ENCODE measurements at places on chromosomes 12 and 14.

DNA sequence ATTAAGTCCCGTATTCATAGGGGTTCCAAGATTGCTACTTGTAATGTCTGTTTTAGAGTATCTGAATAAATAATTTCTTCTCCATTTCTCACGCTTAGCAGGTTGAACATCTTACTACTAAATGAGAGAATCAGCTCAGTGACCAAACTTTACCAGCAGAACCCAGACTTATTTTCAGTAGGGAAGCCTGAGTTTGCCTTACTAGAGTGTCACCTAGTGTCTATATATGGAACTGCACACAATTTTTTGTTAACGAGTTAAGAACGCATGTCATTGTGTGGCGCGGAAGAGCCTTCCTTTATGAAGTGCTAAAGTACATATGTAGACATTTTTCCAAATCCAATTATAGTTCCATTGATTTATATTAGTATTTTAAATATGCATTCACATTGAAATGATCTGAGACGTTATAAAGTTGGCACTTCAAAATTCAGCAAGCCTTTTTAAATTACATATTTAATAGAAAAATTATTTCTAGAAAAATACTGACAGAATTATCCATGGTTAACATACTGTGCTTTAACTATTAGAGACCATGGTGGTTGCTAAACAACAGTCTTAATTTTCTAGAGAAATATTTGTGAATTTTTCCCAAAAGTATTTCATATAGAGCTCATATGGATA lies 88.3 kb downstream of the RPS29 start:
- peak; percentile 73 for DNase-seq

DNA sequence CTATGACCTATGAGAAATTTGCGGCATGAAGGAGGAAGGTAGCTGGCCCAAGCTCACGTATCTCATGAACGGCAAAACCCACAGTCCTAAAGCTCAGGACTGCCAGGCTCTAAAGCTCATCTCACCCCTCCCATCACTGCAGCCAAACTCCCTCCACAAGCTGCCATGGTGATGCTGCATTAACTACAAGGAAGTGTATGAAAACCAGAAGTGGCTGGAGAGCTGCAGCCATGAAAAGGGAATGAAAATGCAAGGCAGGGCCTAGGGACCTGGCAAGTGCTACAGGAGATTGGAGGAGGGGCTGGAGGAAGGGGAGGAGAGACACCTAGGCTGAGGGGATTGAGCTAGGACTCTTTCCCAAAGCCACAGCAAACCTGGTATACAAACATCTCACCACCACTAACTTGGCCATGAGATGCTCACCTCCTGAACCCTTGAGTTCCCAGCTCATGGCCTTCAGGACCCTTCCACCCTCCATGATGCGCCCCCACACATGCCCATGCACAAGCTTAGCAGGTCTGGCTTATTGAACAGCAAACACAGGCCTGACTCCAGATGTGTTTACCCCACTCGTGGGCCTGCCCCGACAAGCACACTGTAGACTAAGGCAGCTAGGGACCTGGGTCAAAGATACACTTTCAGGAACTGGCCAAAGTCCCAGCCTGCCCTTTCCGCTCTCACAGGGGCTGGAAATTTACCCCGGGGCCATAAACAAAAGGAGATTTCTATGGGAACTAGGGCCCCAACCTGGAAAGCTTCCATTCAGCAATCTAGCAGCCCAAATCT lies 42.0 kb downstream of the LTBP2 start:
- DNase-seq: no peak

DNA sequence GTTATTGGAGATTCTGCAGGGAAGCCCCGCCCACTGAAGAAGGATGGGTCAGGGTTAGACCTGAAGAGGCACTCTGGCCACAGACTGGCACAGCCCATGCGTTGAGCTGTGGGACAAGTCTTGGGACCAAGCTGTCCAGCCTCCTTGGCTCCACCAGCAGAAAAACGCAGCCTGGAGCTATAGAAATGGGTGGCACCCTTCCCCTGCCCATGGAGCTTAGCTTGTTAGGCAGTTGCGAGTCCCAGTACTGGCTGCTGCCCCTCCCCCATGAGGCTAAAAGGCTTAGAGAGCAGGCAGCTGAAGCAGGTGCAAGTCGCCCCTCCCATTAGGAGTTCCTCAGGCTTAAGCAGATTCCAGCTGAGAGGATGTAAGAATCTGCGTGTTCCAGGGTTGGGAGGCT lies 1124.0 kb upstream of the TMEM132C start:
- DNase-seq: no peak

GRCh38 chr14:56989359-56989758 lies 179.1 kb upstream of the OTX2 start:
- DNase-seq: no peak

- no peak for DNase-seq
Measured at GRCh38 chr14:92538412-92538985, 24.9 kb downstream of the RIN3 start.

DNA sequence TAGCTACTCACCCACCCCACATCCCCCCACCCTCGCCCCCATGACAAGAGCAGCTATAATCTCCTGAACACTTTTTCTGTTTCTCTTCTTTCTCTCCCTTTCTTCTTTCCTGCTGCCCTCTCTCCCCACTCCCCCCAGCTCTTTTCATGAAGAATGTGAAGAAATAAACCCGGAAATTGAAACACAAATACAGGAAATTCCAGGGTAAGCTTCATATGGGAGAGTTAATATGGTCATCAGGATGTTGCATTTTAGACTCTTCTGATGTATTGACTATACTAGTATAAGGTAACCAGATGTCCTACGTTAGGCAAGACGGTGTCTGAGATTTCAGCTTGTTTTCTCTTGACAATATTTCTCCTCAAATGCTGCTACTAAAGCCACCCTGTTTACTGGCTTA lies 41.6 kb upstream of the LRIG3 start:
- no peak for DNase-seq

DNA sequence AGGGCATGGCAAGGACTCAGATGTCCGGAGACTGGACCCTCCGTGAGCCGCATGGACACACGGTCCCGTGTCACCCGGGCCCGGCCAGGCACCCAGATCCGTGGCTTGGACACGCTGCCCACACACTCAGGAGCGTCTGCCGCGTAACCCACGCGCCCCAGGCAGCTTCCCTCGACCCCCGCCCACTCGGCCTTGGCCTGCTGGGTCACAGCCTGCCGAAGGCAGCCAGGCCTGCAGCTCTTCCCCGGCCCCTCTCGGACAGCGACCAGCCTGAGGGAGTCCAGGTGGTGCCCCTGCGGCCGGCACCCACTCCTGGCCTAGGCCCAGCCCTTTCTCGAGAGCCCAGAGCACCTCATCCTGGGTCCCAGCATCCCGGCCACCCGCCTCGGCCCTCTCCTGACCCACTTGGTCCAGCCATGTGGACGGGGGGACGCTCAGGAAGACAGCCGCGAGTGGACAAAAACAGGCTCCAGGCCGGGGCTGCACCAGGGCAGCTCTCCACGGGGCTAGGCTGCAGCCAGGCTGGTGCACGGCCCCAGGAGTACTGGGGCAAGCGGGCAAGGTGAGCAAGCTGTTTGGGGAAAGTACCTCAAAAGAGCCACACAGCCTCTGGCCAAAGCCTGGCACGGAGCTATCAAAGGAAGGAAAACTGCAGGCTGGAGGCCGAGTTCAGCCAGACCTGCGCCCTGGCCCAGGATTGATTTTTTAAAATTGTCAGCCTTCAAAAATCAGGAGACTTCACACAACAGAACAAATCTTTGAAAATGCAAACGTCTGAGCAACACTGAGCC lies 6.5 kb downstream of the AKT1 start:
- DNase-seq: no peak

DNA sequence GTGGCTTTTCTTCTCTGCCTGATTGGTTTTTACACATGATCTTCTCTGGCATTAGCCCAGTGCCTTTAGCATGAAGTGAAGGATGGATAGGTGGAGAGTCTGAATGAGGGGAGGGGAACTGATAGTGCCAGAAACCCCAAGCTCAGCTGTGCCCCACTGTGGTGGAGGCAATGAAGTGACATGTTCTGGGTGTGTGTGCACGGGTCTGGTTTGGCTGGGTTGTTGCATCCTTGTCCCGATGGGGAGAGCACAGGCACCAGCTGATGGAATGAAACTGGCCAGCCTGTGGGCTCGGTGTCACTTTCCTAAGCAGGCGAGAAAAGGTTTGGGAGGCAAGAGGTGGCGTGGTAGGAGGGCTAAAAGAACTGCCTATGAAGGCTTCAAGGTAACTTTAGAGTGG lies 65.3 kb downstream of the CACNA1C start:
- no peak for DNase-seq

DNA sequence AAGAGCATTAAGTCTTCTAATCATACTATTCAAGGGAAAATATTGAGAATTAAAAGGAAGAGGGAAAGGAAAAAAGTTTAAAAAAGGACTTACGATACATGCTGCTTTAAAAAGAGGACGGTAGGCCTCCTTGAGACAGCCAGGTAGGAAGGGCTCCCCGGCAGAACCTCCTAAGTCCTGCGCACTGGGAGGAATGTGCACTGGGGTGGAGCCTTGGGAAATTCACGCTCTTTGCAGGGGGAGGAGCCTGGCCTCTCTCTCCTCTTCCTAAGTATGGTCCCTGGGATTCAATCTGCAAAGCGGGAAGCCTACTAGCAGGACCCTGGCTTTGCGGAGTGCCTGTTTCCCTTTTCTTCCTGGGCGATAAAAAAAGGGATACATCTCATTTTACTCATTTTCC lies 553.0 kb downstream of the RPS29 start:
- DNase-seq: no peak

DNA sequence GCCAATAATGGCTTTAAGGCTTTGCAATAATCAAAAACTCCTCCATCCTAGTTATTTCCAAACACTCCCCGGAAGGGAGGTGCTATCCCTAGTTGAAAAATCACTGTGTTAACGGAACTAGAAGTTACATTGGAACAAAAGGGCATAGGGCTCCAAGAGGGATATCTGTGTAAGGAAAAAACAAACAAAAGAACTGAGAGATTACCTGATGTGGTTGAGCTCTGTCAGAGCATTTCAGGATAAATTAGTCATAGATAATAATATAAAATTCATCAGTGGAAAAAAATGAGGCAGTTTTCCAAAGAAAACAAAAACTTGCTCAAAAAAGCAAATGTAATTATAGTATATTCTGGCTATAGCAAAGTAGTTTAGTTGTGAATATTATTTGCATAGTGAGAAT lies 27.4 kb upstream of the PAPLN start:
- no peak for DNase-seq

DNA sequence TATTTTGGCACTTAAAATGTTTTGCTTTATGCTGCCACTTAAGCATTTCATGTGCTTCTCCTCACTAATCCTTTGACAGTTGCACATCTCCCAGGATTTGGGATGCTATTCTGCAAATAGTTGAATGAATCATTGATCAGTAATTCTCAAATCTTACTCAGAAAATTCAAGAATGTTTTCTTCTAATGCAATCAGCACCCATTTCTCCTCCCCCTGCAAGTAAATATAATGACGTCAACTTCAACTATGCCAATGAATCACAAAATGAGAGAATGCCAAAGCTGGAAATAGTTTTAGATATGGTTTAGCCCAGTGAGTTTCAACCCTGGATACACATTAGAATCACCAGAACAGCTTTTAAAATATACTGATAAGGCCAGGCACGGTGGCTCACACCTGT lies 2.1 kb upstream of the BLOC1S1 start:
- no peak for DNase-seq

DNA sequence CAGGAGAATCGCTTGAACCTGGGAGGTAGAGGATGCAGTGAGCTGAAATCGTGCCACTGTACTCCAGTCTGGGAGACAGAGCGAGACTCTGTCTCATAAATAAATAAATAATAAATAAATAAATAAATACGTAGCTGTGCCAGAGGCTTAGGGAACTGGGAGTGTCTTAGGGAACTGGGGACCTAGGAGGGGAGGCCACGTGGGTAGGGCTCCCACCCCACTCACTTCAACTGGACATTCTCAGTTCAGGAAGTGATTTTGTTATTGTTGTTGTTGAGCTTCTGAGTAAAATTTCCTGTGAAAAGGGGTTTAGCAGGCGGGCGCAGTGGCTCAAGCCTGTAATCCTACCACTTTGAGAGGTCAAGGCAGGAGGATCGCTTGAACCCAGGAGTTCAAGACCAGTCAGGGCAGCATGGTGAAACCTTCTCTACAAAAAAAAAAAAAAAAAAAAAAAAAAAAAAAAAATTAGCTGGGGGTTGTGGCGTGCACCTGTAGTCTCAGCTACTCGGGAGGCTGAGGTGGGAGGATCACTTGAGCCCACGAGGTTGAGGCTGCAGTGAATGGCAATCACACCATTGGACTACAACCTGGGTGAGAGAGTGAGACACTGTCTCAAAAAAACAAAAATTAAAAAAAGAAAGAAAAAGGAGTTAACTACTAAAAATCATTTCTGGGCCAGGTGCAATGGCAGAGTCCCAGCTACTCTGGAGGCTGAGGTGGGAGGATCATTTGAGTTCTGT lies 19.0 kb upstream of the ANKRD9 start:
- DNase-seq: no peak

DNA sequence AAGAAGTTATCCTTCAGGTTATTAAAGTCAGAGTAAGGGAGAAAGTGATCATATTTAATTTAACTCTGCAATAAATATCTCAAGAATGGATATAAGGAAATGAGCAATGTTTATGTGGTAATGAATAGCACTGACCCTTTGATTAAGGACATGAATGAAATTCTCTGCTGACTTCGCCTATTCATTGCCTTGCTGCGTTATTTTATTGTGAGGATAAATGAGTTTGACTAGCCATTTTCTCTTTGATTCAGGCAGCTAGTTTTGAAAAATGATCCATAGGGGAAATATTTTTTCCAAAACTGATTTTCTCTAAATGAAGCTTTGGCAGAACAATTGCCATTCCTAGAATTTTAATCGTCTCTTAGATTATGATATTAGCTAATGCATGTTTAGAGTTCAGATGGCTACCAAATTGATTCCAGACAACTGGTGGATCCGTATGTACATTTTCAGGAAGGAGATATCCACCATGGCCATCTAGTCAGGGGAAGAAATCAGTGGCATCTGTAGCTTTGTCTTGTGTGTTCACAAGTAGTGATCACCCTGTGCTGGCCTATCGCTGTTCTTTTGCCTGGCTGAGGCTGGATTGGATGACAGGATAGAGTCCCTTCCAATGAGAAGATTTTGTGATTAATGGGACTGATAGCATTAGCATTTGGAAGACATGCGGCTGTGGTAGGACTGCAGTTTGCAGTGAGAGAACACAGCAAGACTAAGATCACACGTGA lies 302.3 kb upstream of the RGS6 start:
- DNase-seq: no peak

DNA sequence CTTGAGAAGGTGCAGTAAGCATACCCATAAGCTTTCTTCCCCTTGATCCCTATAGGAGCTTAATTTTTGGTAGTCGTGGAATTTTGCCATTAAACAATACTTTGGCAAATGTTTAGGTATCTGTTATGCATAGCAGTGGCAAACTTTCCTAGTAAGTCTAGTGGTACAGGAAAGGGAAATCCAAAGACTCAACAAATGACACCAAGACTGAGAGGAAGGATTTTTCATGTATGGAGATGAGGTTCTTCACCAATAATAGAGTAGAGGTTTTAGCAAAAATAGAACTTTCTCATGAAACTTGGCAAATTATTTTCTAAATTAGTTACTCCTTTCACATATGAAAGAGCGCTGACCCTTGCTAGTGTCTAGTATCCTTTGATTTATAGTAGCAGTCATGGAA lies 2.8 kb downstream of the EID3 start:
- no peak for DNase-seq

Data from iPS-NIHi11 (cell line).